ENCODE measurements at places on chromosomes 5 and 9. TPM values are rescaled to one million over a fixed set of nuclear protein-coding genes. Genes with fewer than 3 reads are reported as not detected.

GRCh38 chr5:174446446-174446845, 277.9 kb upstream of the MSX2 start:
- DNase-seq, result no peak

DNA sequence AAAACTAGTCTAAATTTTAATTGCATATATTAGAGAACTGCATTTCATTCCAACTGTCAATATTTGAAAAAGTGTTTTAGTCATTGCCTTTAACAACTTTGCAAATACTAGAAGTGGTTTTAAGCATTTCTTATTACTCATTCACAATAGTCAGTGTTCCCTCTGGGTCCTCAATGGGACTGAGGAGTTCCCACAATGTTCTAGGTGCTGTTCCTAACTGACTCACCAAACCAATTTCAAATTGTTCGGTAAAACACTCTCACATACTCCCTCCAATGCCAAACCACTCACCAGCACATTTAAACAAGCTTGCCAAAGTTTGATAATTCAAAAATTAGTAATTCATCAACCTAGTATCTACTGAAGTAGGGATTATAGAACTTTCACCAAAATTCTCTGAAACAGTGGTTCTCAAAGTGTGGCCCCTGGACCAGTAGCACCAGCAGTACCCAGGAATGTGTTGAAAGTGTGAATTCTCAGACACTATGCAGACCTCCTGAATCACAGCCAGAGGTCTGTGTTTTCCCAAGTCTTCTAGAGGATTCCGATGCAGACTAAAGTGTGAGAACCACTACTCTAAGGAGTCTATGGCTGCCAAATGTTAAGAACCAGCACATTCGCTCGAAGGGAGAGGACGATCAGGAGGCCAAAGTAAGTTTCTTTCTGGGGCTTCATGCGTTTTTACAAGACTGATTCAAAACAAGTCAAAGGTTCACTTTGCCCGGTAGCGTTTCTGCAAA, 72.8 kb downstream of the APBA1 start:
- DNase-seq, result no peak

GRCh38 chr5:50965654-50966375, 299.4 kb downstream of the PARP8 start:
- DNase-seq, result no peak

Gene CA9
- 1.6 TPM for total RNA-seq

Gene TRIM32
- 14.5 TPM for total RNA-seq
